ENCODE measurements at places on chromosomes 3 and 15.

GRCh38 chr15:67134067-67134838, 68.9 kb downstream of the SMAD3 start:
- peak; percentile 35 for DNase-seq

GRCh38 chr15:96243701-96244100, 86.8 kb upstream of the NR2F2 start:
- DNase-seq = no peak

GRCh38 chr15:99632521-99632920, 66.7 kb downstream of the MEF2A start:
- no peak for DNase-seq

- DNase-seq = no peak
Observed at GRCh38 chr3:171175741-171176234, 149.3 kb upstream of the SLC2A2 start.

GRCh38 chr15:51183076-51183475, 88.4 kb upstream of the TNFAIP8L3 start:
- DNase-seq = no peak

- no peak for DNase-seq
Observed at GRCh38 chr3:194382892-194383223, 13.3 kb upstream of the LRRC15 start.

GRCh38 chr15:38130740-38131498, 121.7 kb upstream of the SPRED1 start:
- no peak for DNase-seq

GRCh38 chr3:87082796-87083440, 92.0 kb upstream of the VGLL3 start:
- no peak for DNase-seq

- DNase-seq = no peak
Observed at GRCh38 chr3:17038900-17039553, 154.3 kb downstream of the PLCL2 start.

DNA sequence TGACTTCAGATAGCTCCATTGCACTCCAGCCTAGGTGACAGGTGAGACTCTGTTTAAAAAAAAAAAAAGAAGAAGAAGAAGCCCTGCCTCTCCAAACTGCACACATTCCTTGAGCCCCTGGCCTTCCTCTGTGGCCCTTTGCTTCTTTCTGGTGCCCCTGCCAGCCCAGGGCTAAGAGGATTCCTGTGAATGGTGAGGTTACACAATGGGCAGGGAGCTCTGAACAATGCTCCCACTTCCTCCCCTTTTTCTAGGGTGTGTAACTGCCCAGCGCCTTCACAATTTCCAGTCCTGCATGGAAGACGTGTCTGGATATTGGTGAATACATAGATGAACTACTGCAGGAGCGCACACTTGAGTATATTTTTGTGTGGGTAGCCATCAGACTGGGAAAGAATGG, 3.6 kb upstream of the AMOTL2 start:
- no peak for DNase-seq

- DNase-seq = no peak
Observed at GRCh38 chr15:79608066-79608864, 176.1 kb downstream of the MINAR1 start.
